ENCODE measurements at places on chromosomes 2 and 18.

- no peak for DNase-seq
Measured at GRCh38 chr2:219728991-219729487, 101.6 kb downstream of the SLC4A3 start.

GRCh38 chr18:57437766-57438671, 2.8 kb downstream of the ONECUT2 start:
- peak; percentile 82 for DNase-seq

DNA sequence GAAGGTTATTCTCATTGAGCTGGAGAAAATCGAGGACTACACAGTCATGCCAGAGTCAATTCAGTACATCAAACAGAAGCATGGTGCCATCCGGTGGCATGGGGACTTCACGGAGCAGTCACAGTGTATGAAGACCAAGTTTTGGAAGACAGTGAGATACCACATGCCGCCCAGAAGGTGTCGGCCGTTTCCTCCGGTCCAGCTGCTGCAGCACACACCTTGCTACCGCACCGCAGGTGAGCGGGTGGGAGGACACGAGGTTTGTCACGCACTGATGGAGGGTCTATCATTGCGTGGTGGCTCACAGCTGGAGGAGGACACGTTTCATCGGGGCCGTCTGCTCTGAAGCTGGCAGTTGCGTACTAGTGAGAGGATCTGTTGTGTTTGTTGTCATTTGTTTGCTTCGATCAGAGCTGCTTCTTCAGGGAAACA, 48.2 kb downstream of the IL1RL2 start:
- DNase-seq = peak; percentile 51

- DNase-seq = no peak
Measured at GRCh38 chr2:42736598-42737322, 27.2 kb downstream of the OXER1 start.

DNA sequence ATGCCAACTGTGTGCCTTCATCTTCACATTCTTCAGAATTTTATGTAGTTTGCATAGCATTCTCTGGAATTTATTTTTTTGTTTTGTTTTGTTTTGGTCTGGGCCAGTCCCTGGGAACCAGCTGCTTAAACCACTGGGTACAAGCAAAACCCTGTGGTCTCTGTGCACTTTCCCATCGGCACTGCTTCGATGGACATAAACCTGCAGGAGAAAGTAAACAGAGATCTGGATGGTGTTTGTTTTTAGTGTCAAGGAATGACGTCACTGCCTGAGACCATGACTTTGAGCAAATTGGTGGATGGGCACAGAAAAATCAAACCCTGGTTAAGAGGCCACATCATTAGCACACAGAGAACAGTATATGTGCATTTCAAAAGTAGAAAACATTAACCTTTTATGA, 64.7 kb upstream of the RASGRP3 start:
- DNase-seq = no peak

GRCh38 chr2:203105996-203106395, 91.3 kb downstream of the NBEAL1 start:
- DNase-seq = no peak

DNA sequence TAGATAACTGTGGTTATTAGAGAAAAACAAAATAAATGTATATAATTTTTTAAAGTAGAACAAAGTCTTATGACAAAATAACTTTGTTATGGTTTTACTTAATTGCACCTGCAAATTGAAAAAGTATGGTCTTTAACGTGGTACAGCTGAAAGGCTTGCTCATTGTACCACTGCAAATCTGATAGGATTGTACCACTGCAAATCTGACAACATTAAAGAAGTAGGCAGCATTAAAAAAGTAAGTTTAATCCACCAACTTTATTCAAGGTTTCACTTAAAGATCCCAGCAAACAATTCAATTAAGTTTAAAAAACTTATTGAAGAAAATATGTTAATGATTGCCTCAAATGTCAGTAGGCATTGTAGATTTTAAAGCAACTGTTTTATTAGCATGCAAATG, 4.7 kb downstream of the SP5 start:
- DNase-seq = no peak

GRCh38 chr2:180572346-180572745, 408.1 kb upstream of the UBE2E3 start:
- DNase-seq = no peak

GRCh38 chr2:59025157-59025757, 784.1 kb upstream of the FANCL start:
- DNase-seq = peak; percentile 17

DNA sequence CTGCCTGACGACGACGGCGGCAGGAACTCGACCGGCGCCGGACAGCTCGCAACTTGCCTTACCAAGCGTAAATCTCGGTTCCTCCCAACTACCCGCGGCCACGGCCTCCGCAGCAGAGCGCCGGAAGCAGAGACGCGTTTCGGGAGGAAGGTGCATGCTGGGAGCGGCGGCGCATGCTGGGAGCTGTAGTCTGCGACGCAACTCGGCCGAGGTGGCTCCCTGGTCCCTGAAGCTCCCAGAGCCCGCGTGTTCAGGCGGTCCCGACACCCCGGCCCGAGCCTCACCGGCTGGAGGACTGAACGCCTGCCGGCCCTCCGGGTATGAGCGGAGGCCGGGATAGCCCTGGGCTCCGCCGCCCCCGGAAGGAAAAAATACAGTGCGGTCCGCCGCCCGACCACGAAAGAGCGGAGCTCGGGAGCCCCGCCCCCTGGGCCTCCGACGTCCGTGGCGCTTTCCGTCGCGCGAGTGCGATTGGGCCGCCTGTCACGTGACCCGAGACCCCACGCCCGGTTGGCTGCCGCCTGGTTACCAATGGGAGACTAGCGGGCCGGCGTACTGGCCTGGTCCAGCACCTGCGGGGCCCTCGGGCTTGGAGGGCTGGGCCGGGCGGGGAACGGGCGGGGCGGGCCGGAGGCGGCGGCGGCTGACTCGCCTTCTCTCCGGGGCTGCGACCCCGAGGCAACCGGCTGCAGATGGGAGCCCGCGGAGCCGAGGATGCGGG, at the start of gene CAPN10:
Gene CAPN10 (plus strand): TSS at position 537 of the 721 bp plus-strand sequence. CDS start 178 bp downstream, at position 715.
- peak; percentile 97 for DNase-seq

DNA sequence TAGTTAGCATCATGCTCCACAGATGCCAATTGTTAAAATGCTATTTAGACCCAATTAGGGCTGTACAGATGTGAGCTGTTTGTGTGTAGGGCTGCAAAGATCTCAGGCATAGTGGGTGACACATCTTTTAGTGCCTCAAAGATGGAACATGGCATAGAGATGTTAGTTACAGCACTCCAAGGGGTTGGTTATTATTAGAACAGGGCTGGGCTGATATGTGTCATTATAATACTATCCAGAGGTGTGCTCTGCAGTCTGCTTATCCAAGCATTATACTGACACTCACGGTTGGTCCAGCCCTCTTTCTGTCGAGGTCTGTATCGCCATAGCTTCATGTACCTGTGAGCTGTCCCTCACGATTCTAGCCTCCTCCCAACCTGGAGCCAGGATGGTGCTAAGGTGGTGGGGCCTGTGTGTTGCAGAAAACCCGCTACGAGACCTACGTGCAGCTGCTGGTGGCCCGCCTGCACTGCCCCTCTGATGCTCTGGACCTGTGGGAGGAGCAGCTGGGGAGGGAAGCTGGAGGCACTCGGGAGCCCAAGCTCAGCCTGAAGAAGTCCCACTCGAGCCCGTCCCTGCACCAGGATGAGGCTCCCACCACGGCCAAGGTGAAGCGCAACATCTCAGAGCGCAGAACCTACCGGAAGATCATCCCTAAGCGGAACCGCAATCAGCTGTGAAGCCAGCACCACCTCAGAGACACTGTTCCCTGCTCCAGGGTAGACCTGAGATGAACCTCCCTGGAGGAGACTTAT, 27.1 kb downstream of the PSD4 start:
- DNase-seq = no peak

- DNase-seq = peak; percentile 85
Measured at GRCh38 chr2:202278944-202279343, 13.4 kb downstream of the NOP58 start.

GRCh38 chr2:10400568-10400977, 47.6 kb downstream of the ODC1 start:
- peak; percentile 59 for DNase-seq

GRCh38 chr2:37984176-37984575, 59.1 kb downstream of the RMDN2 start:
- DNase-seq = no peak

DNA sequence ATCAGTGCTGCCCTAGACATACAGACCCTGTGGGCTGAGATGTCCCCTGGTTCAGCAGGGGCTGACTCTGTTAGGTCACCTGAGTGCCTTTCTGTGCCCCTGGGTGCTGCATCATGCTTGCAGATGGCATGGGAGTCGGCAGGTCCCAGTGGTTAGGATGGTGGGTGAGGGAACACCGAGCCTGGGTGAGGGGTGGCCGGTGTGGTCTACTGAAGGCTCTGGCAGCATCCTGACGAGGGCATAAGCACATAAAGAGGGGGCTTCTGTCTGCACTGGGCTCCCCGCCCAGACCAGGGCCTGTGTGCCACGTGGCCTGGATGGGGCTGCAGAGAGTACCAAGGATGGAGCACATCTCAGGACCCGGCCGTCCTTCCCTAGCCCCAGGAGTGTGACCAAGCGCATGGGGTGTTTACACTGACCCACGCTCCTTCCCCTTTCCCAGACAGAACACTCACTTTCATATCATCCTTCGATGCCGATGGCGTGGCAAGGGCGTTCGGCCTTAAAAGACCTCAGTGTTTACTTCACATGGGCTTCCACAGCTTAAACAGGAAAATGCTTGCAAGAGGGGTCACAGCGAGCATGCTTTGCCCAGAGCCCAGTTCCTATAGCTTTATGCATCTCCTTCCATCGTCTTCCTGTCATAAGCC, 115.1 kb downstream of the STPG4 start:
- no peak for DNase-seq

DNA sequence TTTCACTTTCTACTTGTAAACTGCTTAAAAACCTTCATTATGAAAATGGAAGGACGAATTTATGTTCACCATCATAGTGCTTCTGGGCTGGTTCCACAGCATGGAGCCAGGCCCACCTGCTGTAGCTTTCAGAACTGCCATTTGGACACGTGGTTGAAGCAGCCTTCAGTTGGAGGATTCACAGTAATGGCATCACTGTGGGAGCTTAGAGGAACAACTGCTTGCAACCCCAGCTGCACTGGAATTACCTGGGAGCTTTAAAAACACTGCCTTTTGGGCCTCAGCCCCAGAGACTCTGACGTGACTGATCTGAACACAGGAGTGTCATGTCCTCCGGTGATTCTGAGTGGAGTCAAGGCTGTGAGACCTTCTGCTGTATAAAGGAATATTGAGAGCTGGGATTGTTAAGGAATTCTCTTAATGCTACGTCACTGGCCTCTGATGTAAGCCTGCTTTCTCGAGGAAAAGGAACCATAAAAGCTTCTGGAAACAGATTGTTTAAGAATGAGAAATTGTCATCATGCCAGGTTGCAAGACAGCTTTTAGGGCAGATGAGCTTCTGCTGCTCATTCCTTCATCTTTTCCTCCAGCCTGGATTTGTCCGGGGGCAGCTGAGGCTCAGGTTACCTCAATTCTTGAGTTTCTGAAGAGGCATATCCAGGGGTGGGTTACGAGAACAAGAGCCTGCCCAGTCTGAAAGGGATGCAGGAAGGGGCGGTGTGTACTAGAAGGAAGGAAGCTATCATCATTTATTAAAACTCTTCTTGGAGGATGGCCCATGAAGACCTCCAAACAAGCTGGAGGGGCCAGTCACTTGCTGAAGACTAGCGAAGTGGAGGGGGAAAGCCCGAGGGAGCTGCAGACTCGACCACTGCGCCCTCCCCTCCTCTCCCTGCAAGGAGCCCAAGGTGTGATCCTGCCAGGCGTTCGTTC, 1.3 kb upstream of the IL1R1 start:
- no peak for DNase-seq

DNA sequence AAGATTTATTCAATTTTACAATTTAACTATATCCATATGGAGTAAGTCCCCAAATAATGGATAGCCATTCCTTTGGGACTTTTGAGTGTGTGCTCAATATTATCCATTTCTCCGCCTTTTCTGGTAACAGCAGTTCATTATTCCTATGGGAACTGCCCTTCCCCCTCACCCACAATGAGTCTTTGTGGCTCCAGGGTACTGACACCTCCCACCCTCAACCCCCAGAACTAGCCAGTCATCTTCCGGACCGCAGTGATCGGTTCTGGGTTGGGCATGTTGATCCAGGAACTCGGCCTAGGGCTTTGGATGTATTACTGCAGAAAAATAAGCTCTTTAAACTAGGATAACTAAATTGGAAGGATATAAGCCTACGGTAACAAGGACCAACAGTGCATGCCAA, 45.4 kb upstream of the CCDC150 start:
- DNase-seq = no peak

DNA sequence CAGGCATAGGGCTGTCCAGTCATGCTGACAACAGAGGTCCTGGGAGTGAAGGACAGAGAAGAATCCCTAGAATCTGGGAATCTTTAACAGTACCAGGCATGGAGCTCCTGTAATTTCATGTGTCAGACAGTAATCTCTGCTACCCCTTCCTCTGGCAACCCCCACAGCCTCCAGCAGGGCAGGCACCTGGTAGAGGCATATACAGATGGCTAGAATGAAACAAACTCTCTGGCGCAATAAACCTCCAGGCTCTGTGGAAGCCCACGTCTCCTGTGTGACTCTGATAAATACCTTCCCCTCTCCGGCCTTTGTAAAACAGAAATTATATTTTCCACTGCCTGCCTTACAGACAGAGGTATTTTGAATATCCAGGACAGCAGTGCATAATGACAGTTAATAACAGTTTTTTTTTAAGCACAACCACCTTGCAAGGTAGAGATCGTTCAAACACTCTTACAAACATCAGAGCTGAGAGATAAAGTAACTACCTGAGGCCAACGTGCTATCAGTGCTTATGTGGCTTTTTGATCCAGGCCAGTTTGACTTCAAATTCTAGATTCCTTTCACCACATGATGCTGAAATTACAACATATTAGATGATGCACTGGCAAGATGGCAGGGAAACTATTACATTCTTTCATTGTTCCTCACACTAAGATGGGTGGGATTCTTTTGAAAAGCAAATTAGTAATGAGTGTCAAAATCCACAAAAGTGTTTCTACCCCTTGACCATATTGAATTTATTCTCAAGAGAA, 47.7 kb upstream of the TMEM247 start:
- no peak for DNase-seq

GRCh38 chr2:236946871-236947270, 138.8 kb upstream of the COPS8 start:
- peak; percentile 87 for DNase-seq

GRCh38 chr2:60482222-60482621, 71.2 kb downstream of the BCL11A start:
- no peak for DNase-seq

DNA sequence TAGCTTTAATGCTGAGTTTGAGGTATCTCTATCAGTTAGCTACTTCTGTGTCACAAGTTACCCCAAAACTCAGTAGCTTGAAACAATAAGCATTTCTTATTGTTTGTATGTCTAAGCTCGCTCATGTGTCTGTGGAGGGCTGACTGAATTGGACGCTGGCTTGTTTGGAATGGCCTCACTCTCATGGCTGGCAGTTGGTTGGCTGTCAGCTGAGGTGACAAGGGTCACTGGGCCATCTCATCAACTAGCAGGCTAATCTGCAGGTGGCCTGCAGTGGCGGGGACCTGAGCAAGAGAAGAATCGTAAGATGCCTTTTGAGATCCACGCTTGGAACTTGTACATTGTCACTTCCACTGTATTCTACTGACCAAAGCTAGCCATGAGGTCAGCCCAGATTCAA, 13.4 kb upstream of the DLX2 start:
- no peak for DNase-seq

DNA sequence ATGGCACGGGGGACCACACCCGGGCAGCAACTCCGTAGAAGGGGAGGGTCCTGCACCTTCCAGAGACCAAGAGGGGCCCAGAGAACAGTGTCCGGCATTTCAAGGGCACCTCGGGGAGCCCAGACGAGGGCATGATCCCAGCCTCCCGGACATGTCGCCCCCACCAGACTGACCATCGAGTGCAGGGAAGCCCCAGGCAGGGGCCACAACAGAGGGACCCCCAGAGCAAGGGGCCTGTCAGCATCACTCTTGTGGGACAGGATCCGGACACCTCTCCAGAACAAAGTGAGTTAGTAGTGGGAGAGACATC, 50.4 kb upstream of the CTDP1 start:
- DNase-seq = no peak

Data from lung microvascular endothelial cell (primary cell).